ENCODE measurements at places on chromosomes 7 and 10. TPM values are rescaled to one million over a fixed set of nuclear protein-coding genes. Genes with fewer than 3 reads are reported as not detected.

ABLIM1 gene
- 44.0 TPM for total RNA-seq

ELAPOR2 gene
- total RNA-seq, result not detected

WNT8B gene
- total RNA-seq, result not detected

FFAR4 gene
- 0.22 TPM for total RNA-seq

ZNF503 gene
- 9.9 TPM for total RNA-seq

IFIT2 gene
- 2.8 TPM for total RNA-seq
